A549 (cell line): ENCODE measurements at places on chromosomes 11 and 22. TPM values are rescaled to one million over a fixed set of nuclear protein-coding genes. Genes with fewer than 3 reads are reported as not detected.

DNA sequence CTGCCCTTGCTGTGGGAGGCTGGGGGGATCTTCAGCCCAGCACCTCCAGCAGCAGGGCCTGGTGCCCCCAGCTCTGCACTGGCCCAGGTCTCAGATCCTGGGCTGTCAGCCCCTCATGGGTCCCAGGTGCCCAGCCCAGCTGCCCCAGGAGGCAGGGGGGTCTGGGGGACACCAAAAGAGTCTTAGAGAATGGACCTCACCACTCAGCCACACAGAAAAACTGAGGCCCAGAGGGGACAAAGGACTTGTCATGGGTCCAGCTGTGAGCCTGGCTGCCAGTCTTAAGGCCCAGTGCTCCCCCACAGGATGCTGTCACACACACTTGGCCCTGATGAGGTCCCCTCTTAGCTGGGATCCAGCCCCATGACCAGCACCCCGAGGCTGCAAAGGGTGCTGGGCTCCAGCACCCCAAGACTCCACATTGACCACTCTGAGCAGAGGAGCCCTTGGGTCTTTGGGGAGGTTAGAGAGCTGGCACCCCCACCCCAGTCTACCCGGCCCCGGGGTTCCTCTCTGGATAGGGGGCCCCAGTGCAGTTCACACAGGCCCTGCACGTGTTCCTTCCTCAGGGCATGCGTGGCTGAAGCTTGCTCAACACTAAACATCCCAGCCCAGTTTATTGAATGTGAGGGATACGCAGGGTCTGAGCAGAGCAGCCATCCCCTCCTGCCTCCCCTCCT is 54.4 kb downstream of the IGLL5 start:
- DNase-seq: no peak

DNA sequence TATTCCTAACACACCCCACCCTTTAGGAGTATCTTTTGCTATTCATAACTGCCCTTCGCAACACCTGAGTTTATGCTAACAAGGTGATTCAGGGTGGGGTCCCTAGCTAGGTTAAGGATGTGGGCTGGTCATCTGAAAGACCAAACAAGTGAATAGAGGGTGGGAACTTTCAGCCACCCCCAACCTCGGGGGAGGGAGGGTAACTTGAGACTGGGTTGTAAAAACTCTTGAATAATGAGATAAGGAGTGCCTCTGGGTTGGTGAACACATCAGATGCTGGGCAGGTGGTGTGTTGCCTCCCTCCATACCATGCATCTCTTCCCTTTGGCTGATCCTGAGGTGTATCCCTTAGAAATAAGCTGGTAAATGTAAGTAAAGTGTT is 111.5 kb downstream of the SWAP70 start:
- DNase-seq: no peak

GRCh38 chr11:32613500-32614151 is 30.0 kb downstream of the EIF3M start:
- no peak for DNase-seq

DNA sequence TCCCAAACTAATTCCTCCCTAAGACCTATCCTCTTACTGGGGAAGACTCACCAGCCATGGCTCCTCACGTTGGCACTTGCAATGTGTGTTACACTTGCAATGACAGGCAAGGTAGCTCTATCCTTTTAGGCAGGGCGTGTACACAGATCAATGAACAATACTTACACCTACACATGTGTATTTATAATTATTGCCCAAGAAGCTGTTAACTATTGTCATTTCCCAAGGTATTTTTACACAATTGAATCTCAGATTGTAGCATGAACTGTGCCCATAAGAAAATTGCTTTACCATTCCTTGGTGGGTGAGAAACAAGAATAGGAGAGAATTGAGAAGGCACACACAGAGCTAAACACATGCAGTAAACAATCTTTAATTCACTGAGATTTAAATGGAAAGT is at the start of gene CARD18:
Gene CARD18, minus strand, starts transcription at position 101 of the 400 bp plus-strand sequence. Its CDS starts 43 bp downstream, at position 58.
- no peak for DNase-seq

- no peak for DNase-seq
Measured at GRCh38 chr11:49405743-49406142, 197.3 kb upstream of the FOLH1 start.

GRCh38 chr11:126930091-126930841 is 70.3 kb downstream of the KIRREL3 start:
- DNase-seq: no peak

GRCh38 chr22:25749420-25750169 is 7.6 kb downstream of the MYO18B start:
- no peak for DNase-seq

DNA sequence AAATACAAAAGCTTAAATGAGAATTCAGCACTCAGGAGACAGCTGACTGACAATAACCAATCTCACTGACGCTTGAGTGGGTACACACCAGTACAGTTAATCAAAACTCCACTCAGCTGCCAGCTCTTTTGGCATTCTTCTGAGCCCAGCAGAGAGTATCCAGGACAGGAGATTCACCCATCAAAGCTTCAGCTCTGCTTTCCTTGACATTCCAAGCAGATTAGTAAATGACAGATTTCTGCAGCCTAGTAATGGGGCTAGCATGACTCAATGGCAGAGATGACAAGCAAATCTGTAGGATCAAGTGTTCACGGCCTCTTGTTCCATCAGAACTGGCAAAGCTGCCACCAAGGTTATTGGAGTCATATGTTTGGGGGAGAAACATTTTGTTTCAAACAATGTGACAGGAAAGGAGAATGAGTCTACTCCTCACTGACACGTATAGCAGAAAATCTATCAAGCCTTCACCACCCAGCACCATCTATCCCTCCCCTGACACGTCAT is 420.0 kb downstream of the DYNC2H1 start:
- peak; percentile 8 for DNase-seq

DNA sequence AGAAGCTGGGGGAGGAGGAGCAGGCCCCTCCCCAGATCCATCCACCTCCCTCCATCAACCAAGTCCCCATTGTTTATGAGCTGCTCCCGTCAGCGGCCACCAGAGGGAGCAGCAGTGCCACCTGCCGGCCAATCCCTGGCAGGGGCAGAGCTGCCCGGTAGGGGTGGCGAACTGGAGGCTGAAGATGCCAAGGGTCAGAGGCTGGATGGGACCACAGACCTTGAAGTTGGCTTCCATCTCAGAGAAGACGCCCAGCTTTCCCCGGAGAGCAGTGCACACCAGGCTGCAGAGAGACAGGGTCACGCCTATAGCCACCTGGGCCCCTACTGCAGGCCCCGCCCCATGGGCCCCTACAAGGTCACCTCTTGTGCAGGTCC is 3.6 kb downstream of the FIBP start:
- peak; percentile 83 for DNase-seq

DNA sequence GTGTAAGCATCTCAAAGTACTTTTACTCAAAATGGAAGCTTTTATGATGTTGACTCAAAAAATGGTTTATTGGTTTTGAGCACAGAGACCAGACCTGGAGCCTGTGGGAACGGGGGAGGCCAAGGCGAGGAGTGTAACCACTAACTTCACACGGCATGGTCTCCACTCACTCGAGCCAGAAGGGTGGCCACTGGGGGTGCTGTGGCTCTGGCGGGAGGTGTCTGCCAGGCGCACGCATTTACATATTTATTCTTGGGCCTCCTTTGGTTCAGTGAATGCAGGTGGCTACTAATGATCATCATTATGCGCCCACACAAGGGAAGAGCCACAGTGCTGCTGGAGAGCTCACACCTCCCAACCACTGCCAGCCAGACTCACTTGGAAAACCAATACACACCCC is 64.6 kb downstream of the FLRT1 start:
- no peak for DNase-seq

DNA sequence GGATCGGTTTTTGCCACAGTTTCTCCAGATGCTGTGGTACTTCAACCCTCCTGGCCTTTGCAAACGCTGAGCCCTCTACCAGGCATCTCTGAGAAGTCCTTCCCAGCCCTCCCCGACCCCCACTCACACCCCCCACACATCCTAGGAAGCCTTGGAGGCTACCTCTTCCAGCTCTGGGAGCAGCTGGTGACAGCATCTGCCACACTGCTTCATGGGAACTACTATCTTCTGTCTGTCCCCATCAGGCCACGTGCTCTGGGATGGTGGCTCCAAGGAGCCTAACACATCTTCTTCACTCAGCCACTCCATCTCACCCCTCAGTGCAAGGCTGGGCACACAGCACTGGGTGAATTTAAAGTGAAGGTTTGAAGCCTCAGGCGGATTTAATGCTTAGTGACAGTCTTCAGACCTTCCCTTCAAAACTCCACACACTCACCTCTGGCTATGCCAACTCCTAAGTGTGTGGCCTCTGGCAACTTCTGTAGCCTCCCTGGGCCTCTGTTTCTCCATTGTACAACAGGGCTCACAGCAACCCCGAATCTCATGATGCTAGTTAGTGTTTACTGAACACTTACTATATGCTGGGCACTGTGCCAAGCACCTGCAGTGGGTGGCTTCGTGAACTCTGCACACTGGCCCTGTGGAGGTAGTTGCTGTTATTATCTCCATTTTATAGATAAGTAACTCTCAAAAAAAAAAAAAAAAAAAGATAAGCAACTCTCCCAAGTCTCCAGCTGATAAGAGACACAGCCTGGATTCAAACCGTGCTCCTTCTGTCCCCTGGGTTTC is 7.3 kb upstream of the TP53I11 start:
- DNase-seq: no peak

DNA sequence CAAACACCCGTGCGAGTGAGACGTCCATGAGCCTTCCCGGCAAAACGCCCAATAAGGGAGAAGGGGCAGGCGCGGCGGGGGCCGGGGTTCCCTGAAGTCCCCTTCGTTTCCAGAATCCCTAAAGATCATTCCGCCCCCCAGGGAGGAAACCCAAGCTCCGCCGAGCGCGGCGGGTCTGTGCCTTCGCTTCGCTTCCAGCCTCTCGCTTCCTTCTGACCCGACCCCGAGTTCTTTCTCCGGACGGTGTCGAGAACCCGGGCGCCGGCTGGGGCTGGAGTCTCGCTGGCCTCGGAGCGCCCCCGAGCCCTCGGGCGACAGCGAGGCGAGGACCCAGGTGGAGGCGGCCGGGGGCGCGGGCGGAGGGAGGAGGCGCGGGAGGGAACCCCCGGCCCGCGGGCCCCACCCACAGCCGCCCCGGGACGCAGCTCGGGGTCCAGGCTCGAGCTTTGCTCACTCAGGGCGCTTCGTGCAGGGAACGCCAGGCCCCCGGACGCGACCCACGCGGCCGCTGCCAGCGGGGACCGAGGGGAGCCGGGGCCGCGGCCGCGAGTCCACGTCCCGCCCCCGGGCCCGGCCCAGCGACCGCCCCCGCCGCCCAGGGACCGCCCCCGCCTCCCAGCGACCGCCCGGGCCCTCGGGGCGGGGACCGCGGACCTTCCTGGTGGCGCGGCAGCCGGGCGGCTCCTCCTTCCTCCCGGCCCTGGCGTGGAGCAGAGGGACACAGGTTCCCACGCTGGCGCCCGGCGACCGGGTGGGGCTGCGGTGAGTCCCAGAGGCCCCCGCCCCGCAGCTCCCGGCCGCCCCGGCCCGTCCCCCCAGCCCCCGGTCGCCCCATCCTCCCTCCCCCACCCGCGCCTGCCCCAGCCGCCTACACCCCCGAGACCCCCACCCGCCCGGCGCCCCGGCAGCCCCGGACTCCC is at the start of gene PGGHG:
Gene PGGHG, plus strand, starts transcription at position 649 of the 920 bp plus-strand sequence. CDS start 691 bp downstream, outside the sequence.
- DNase-seq: peak; percentile 86

DNA sequence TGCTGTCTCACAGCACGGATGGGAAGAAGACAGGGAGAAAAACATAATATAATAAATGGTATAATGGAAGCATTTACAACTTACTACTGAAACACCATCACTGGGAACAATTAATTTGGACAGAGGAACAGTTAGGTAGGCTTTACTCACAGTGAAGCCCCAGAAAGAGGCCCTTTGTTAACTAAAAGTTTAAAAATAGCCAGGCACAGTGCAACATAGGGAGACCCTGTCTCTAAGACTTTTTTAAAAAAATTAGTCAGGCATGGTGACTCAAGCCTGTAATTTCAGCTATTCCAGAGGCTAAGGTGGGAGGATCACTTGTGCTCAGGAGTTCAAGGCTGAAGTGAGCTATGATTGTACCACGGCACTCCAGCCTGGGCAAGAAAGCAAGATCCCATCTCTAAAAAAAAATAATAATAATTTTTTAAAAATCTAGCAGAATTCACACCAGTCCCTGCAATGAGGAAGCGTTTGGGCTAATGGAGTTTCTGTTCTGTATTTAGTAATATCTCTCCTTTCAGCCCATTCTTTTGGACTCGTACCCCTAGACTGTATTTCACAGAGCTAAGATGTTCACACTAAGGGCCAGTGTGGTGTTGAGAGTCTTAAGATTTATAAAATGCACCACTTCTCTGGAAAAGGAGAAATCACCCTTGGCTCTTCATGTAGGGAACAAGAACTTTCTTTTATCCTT is 275.5 kb downstream of the SOX6 start:
- no peak for DNase-seq

GRCh38 chr11:21567645-21568290 is 625.1 kb upstream of the ANO5 start:
- peak; percentile 16 for DNase-seq

- DNase-seq: no peak
Measured at GRCh38 chr11:78420796-78421209, 3.2 kb upstream of the GAB2 start.

DNA sequence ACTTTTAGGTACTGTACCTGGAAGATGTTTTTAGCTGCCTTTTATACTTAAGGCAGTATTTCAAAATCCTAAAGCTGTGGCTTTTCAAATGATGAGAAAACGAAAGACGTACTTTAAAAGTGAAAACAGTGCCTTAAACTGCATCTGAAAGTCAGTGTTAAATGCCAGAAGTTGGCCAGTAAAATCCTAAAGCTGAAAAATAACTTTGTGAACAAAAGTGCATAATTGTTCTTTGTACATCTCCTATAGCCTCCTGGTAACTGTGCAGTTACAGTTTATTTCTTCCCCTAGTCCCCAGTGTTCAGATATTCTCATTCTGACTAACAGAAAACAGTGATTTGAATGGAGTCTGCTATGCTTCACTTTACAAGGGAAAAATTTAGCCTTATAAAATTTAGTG is 6.8 kb downstream of the EED start:
- DNase-seq: no peak

- DNase-seq: no peak
Measured at GRCh38 chr11:83035070-83035854, 36.4 kb downstream of the RAB30 start.

Gene CFAP300
- 6.1 to 8.2 TPM (median 7.6 TPM) in 3 replicates for polyA plus RNA-seq

Gene GRIA4
- not detected in 3 replicates for polyA plus RNA-seq

Gene LRRC56
- polyA plus RNA-seq: 0.47 to 1.1 TPM (median 1.0 TPM) in 3 replicates

Gene TRPC6
- polyA plus RNA-seq: 0.26 to 0.70 TPM (median 0.30 TPM) in 3 replicates

Gene CARD16
- not detected in 3 replicates for polyA plus RNA-seq

Gene MYO7A
- 1.4 to 2.7 TPM (median 2.1 TPM) in 3 replicates for polyA plus RNA-seq

Gene KCNJ1
- polyA plus RNA-seq: 0.03 TPM in 1 of 3 replicates, not detected in the others

Gene RBM14
- 99.7 to 103 TPM (median 102 TPM) in 3 replicates for polyA plus RNA-seq

Gene RAB38
- 0.38 to 0.59 TPM (median 0.53 TPM) in 3 replicates for polyA plus RNA-seq

Gene MDK
- 12.8 to 15.1 TPM (median 13.6 TPM) in 3 replicates for polyA plus RNA-seq

Gene OR9Q2
- polyA plus RNA-seq: not detected in 3 replicates

Gene ME3
- polyA plus RNA-seq: 19.7 to 23.5 TPM (median 20.1 TPM) in 3 replicates

Gene MOV10L1
- 0.04 to 0.30 TPM in 2 of 3 replicates, not detected in the other for polyA plus RNA-seq

Gene C22orf31
- not detected in 3 replicates for polyA plus RNA-seq

Gene BCO2
- polyA plus RNA-seq: 0.79 to 1.8 TPM (median 1.3 TPM) in 3 replicates

Gene DENND6B
- polyA plus RNA-seq: 1.7 to 2.3 TPM (median 1.9 TPM) in 3 replicates

Gene JRKL
- 9.7 to 10.6 TPM (median 10.4 TPM) in 3 replicates for polyA plus RNA-seq

Gene EIF3M
- polyA plus RNA-seq: 436 to 478 TPM (median 451 TPM) in 3 replicates

Gene MUC6
- not detected in 3 replicates for polyA plus RNA-seq
